ENCODE measurements at places on chromosomes 4 and X.

GRCh38 chr4:17562157-17562556 lies 14.8 kb upstream of the LAP3 start:
- DNase-seq = no peak

GRCh38 chr4:85610450-85610849 lies 135.5 kb downstream of the ARHGAP24 start:
- DNase-seq = no peak

- DNase-seq = no peak
These were observed 49.7 kb downstream of the SCD5 start for GRCh38 chr4:82748810-82749470.

DNA sequence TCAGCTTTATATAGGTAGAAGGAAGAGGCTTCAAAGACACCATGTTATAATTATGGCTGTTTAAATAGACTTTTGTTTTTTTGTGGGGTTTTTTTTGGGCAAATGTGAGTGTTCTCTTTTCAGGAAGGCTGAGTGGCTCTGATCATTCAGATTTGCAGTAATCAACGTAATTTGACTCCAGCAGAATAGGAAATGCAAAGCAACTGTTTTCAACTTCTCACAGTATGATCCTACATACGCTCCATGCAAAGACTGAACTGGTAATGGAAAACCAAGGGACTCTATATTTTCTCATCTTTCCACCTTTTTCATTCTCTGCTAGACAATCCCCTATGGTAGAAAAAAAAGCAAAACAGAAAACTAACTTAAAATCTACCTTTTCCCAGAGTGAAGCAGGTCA lies 10.8 kb downstream of the ADH1B start:
- DNase-seq = no peak

GRCh38 chr4:119722670-119723069 lies 94.1 kb upstream of the PDE5A start:
- DNase-seq = no peak

DNA sequence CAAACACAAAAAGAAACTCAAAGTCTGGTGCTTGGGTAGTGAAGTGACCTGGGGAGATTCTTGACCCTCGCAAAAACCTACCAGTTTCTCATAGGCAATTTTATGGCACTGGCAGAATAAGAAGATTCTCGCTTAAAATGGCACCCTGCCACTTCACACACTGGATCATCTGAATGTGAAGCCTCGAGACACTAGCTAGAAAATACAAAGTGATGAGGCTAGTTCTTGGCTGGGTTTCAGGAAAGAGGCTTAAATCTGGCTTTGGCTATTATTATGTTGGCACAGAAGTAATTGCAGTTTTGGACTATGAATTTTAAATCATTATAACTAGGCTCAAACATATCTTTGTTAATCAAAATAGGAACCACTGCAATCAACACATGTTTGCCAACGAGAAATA lies 634.7 kb upstream of the BOD1L1 start:
- no peak for DNase-seq

DNA sequence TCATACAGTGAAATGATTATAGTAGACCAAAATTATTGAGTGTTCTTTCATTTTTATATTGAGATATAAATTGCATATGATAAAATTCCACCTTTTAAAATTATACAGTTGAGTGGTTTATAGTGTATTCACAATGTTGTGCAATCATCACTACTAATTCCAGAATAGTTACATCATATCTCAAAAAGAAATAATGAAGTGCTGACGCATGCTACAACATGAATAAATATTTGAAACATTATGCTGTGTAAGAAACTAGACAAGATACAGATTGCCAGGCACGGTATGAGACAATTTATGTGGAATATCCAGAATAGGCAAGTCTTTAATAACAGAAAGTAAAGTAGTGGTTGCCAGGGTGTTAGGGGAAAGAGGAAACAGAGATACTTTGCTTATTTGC lies 871.7 kb downstream of the FAM133A start:
- DNase-seq = no peak

- no peak for DNase-seq
These were observed 58.2 kb downstream of the NRK start for GRCh38 chrX:105880491-105880890.

DNA sequence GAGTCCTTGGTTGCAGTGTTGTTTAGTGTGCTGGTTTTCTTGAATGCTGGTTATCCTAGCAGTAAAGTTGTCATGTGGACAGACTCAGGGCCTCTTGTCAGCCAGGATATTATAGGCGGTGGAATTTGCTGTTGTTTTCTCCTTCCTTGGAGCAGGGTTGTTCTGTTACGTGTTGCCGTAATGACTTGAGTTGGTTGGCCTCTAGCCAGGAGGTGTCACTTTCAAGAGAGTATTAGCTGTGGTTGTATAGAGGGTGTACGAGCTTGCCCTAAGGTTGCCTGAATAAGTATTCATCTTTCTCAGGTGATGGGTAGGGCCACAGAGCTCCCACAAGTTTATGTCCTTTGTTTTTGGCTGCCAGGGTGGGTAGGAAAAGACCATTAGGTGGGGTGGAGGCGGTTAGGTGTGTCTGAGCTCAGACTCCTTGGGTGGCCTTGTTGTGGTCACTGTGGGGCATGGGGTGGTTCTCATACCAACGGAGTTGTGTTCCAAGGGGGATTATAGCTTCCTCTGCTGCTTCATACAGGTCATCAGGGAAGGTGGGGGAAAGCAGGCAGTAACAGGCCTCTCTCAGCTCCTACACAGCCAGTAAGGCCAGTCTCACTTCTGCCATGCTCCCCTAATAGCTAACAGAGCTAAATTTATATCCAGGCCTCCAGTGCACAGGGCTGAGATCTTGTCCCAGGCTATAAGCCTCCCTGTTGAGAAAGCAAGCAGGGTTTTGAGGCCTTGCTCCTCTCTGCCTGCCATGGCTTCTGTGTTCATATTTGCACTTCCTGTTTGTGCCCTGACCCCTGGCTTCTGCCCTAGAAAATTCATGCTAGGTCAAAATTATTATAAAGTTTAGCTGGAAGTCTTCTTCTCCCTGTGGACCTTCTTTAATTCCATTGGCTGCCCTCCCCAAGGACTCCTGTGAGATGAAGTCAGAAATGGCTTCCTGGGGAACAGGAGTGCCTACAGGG lies 594.7 kb downstream of the RAPGEF2 start:
- DNase-seq = no peak

DNA sequence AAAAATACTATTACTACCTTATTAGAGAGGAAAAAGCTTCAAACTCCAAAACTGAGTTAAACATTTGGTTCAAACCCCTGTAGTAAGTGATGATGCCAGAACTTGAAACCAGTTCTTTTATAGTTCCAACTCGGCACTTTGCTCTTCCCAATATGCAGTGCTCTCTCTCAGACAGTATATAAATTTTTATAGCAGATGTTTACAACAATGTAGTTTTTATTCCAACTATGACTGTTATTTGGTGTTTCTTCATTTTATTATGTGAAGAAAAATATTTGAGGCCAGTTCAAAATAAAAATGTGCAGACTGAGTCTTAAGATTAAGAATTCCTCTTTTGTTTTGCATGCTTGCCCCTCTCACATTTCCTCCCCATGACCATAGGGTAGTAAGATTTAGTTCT lies 2.9 kb upstream of the PPP4R3C start:
- no peak for DNase-seq

DNA sequence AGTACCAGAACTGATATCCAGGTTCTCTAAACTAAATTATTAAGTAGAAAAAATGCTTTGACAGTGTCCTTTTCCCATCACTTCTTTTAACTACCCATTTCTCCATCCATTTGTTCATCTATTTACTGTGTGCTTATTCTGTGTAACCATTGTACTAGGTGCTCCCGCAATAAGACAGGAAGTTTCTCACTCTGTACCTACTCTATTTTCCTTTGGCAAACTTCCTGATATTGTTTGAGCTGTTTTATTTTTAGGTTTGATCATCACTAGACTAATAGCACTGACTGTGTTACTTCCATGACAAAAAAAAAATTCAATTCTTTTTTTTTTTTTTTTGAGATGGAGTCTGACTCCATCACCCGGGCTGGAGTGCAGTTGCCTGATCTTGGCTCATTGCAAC lies 102.5 kb upstream of the CASK start:
- no peak for DNase-seq

DNA sequence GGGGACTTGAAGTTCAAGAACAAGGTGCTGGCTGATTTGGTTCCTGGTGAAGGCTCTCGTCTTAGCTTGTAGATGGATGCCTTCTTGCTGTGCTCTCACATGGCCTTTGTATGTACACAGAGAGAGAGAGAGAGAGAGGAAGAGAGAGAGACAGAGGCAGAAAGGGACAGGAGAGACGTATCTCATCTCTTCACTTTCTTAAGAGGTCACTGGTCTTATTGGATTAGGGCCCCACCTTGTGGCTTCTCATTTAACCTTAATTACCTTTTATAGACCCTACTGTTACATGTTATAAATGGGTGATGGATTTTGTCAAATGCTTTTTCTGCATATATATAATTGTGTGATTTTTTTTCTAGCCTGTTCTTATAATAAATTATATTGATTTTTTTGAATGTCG lies 1444.2 kb downstream of the ADGRL3 start:
- DNase-seq = peak; percentile 31

- DNase-seq = peak; percentile 53
These were observed 754 bp upstream of the KLF3 start for GRCh38 chr4:38663090-38663800.
